ENCODE measurements at places on chromosomes 3 and 15.

DNA sequence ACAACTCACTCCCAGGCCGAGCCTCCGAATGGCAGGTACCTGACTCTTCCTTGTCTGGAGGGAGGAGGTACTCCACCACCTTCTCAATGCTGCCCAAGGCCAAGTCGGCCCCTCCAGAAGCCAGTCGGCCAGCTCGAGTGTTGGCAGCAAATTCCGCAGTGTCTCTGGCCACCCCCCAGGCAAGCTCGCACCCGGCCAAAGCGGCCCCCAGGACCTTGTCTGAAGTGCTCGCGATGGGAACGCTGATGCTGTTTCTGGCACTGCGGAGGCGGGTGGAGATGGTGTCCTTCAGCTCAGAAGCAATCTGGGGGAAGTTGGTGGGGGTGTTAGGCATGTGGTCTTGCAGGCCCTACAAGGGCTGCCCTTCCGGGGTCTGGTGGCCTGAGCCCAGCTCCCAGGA lies 9.2 kb downstream of the PLIN1 start:
- no peak for DNase-seq

DNA sequence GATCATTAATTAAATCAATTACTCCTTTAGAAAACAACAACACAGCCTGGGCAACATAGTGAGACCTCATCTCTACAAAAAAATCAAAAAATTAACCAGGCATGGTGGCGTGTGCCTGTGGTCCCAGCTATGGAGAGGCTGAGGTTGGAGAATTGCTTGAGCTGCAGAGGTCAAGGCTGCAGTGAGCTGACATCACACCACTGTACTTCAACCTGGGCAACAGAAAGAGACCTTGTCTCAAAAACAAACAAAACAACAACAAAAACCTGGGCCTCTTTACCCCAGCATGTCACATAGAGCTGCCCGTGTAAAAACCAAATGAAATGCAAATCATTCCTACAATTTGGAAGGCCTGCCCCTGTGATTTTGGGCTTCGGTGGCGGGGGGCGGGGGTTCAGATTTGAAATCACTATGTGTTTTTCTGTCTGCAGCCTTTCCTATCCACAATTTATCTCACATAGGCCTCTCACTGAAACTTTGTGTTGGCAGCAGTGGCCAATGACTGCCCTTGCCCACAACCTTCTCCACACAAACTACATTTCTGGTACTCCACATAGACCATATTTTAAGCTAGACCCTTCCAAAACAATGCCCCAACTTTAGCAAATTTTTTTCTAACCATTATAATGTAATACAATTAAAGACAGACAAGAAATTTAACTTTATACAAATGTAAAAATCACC lies 6.5 kb downstream of the ADAM10 start:
- no peak for DNase-seq

DNA sequence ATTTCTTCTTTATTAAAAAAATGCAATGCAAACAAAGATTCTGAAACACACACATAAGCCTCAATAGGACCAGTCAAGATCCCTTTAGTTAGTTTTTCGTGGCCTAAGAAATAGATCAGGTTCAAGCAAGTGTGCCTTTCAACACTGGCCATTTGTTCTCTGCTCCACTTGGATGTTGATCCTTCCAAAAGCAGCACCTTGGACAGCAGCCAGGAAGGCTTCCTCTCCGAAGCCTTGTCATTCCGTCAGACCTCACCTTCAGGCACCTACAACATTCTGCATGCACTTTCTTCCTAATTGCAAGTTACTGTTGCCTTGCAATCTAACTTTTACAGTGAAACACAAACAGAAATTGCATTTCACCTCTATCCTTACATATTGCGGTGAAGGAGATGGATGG lies 155.9 kb upstream of the FEZF2 start:
- DNase-seq = no peak

DNA sequence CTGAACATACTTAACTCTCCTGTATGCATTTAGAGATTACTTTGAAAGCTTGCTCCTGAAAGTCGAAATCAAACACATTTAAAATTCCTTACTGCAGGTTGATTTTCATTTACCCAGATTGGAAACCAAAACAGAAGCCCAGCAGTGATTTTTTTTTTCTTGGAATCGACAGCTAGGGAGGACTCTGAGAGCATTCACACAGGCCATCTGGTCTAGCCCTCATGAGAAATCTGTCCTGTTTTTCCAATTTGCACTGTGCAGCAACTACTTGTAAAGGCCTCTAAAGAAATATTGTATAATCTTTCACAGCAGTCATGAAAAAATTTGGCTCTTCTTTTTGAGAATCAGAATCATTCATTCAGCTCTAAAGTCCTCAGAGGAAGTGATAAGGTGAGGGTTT lies 179.2 kb downstream of the KCNAB1 start:
- DNase-seq = no peak

GRCh38 chr3:65871305-65872141 lies 167.2 kb downstream of the MAGI1 start:
- DNase-seq = no peak

GRCh38 chr3:120137548-120137947 lies 43.3 kb upstream of the GSK3B start:
- no peak for DNase-seq

DNA sequence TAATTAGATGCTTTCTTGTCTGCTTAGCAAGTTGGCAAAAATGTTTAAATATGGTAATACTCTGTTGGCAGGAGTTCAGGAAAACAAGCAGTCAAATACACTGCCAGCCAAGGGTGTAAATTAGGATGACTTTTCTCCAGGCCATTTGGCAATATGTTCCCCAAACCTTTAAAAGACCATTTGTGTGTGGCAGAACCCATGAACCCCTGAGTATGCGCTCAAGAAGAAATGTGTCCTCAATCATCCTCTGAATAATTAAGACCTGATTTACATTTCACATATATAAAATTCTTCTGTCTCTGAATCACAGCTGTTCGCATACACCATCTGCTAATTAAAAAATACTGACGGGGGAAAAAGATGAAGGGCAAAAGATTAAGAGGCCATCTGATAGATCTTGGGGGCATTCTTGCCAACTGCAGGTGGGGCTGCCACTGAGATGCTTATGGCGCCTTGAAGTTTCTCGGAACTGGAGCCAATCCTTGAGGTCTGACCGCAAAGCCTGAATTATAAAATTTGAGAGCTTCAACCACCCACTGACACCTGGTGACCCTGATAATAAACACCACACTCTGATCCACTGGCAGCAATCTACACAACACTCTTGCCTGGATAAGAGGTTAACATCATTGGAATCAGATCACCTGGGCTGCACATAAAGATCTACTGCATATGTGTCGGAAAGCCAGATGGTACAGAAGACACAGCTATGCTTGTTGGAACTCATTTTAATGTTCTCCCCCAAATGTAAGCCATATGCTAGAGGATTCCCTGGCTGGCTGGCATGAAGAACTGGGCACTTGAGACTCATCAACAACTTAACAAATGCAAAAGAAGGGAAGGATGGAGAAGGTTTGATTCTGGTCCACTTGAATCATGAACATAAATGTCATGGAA lies 190.6 kb downstream of the OSBPL10 start:
- DNase-seq = no peak

GRCh38 chr3:66037330-66037985 lies 1.3 kb downstream of the MAGI1 start:
- DNase-seq = no peak
